Heart right ventricle (tissue), 16 donors: ENCODE measurements at places on chromosomes 13 and 19. TPM values are rescaled to one million over a fixed set of nuclear protein-coding genes. Genes with fewer than 3 reads are reported as not detected.

Gene LRRC4B
- 0.51 TPM for total RNA-seq

Gene SERPINE3
- total RNA-seq = not detected

Gene OVOL3
- total RNA-seq = not detected

Gene LGALS7B
- total RNA-seq = not detected

Gene PHLDB3
- 4.1 TPM for total RNA-seq

Gene OR10H1
- not detected for total RNA-seq

Gene SUGP1
- total RNA-seq = 50.2 TPM

Gene ZNF728
- total RNA-seq = 3.1 TPM

Gene ZNF534
- total RNA-seq = 0.34 TPM

Gene RASIP1
- total RNA-seq = 13.9 TPM

Gene PLEKHF1
- 14.9 TPM for total RNA-seq

GRCh38 chr19:47626238-47626637, 17.3 kb downstream of the BICRA start:
- no peak for DNase-seq

GRCh38 chr19:50567882-50568727, at the start of gene LRRC4B:
Gene LRRC4B (minus strand): TSS chr19:50568435. CDS start chr19:50548838, 19,597 bp downstream.
- no peak for DNase-seq

DNA sequence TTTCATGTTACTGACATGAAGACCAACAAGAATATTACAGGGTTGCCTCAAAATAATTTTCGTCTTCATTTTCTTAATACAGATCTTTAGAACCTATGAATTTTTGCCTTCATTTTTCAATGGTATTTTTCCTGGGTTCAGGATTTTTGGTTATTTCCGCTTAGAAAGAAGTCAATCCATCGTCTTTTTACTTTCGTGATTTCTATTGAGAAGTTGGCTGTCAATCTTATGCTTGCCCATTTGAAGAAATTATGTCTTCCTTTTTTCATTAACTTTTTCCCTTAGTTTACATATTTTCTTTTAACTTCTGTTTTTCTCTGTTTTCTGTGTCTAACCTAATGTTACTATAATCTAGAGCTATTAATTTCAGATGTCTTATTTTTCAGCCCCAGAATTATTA, 868.9 kb upstream of the SLC10A2 start:
- DNase-seq = no peak

DNA sequence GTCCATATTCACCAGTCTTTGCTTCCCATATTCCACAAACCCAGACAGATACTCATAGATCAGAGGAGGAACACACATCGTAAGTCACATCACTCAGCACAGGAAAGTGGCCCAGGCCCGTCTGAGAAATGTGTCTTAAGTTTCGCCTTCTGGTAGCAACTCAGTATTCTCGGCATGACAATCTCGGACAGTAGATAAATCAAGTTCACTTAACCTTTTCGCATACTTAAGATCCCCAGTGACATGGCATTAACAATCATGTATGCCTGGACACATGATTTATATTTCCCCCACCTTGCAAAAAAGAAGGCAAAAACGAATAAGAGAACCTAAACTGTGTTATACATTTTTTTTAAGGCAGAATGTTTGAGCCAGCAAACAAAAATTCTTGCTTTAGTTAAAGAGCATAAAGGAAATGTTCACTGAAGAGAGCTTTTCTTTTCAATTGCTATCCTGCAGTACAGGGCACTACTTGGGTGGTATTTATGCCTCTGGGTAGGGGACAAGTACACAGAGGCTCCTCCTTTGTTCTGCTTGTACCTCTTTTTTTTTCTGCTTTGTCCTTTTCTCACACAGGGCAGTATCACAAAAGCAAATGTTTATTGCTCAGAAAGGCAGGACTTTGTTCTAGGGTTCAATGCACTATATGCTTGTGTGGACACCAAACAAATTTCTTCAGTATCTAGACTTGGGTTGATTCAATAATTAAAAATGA, 360.6 kb downstream of the TDRD3 start:
- DNase-seq = no peak

GRCh38 chr19:5341981-5342380, 1.4 kb upstream of the PTPRS start:
- no peak for DNase-seq

DNA sequence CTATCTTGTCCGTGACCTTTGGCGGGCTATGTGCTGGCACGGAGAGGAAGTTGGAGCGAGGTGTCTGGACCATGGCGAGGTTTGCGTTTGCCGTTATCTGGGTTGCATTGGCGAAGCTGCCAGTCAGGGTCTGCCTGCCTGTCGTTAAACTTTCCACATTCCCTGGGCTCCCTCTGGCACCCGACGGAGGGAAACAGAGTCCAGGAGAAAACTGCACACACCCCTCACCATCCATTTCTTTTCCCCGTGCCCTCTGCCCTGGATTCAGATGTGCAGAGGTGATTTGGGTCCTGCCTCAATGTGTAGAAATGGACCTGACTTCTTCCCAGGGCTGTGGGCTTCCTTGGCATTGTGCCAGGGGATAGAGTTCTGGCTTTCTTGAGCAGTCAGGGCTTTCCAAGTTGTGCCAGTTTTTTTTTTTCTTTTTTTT, 142.4 kb downstream of the URI1 start:
- no peak for DNase-seq

GRCh38 chr19:49409441-49410029, 13.7 kb downstream of the PTH2 start:
- DNase-seq = no peak

DNA sequence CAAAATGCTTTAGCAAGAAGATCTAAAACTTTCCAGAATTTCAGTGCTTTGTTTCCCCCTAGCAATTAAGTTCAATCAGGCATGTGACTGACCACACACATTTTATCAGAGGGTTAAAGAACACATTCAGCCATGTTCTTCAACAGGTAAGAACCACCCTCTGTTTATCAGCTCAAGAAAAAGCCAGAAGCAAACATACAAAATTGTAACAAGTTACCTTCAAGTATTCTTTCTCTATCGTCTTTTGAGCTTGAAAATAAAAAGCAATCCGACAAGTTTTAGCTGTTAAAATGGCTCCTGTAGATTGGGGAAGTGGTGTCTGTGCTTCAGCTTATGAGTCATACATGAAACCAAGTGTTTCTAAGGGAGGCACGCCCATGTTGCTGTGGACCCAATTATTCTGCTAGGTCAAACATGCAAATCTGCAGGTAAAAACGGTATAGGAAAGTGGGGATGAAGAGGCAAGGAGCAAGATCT, at the start of gene ELF1:
Gene ELF1 (minus strand): TSS at position 306 of the 477 bp plus-strand sequence. CDS start 37,262 bp downstream, outside the sequence.
- DNase-seq = peak; percentile 39

DNA sequence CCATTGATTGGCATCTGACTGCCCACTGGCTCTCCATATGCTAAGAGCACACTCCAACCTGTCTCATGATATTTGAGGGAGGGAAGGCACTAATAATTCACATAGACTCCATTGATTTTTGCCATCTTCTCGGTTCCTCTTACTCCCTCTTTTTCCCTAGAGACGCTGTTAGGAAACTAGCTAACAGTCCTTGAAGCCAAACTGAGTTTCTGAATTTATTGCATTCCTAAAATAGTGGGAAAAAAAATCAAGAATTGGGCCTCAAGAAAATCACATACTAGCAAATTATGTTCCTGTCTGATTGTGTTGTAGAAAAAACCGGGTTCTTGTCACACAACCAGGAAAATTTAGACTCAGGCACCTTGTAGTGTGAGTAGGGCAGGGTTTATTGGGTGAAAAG, 86.4 kb upstream of the SLC7A1 start:
- no peak for DNase-seq
